ENCODE measurements at places on chromosomes 1 and 21.

GRCh38 chr1:207965392-207966387 is 54.8 kb upstream of the CD34 start:
- no peak for DNase-seq

GRCh38 chr1:8255712-8256111 is 62.2 kb upstream of the SLC45A1 start:
- no peak for DNase-seq

GRCh38 chr1:221394011-221394544 is 347.8 kb downstream of the DUSP10 start:
- DNase-seq, result no peak

DNA sequence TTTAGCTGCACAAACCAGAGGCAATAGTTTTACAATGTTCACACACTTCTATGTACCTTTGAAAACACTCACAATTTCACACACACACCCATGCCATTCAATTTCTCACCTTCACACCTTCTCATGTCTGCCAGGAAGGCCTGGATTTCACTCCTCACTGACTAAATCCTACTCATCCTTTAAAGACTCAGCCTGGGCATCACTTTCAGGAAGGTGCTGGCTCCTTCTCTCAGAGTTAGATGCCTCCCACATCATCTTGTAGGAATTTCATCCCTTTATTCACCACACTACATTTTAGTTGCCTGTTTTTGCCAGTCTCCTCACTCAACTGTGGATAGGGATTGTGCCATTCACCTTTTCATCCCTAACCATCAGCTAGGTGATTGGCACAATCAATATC is 2.3 kb downstream of the IL20 start:
- no peak for DNase-seq

DNA sequence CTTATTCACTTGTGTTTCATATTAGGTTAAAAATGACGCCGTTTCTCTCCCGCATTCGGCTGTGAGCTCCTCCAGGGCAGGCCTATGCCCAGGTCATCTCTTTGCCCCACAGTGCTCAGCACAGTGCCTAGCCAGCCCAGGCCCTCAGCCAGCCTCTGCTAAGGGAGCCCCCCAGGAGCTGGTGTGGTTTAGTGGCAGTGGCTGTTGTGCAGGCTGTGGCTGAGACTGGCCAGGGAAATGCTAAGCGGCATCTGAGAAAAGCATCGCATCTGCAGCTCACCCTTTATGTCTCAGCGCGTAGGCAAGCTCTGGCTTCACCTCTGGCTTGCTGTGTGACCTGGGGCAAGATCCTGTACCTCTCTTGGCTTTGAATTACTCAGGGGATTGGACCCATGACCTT is 275.1 kb downstream of the TRABD2B start:
- DNase-seq, result no peak

DNA sequence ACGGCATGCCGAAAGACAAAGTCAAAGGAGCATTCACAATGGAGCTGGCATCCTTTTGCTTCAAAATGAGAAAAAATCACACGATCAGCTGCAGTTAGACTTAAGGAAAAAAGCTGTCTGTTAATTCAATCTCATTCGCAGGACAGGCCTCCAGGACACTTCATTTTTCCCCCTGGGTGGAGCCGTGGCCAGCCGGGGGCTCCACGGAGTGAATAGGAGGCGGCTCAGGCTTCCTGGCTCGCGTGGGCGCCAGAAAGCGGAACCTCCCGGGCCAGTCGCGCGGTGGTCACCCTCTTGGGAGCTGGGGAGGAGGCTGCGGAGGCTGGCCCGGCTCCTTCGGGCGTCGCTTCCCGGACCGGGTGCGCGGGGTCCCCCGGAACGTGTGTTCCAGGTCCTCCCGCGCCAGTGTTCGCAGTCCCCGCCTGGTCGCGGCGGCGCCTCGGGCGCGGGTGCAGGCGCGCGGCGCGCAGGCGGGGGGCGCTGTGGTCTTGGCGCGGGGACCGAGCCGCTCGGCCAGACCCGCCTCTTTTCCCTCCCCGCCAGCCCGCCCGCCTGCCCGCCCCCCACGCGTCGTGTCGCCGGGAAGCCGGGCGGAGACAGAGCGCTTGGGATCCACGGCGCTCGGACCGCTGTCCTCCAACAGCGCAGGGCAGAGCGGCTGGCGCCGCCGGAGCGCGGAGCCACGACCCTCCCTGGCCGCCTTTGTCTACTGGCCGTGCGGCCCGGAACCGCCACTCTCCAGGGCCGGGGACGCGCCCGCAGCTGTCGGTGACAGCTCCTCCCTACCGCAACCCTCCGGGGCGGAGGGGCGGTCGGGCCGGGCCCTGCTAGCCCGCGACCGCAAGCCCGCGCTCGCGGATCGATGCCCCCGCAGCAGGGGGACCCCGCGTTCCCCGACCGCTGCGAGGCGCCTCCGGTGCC is at the start of gene RHOU:
Gene RHOU, plus strand, starts transcription at position 599 of the 921 bp plus-strand sequence. Its CDS starts 264 bp downstream, at position 863.
- DNase-seq, result peak; percentile 42

DNA sequence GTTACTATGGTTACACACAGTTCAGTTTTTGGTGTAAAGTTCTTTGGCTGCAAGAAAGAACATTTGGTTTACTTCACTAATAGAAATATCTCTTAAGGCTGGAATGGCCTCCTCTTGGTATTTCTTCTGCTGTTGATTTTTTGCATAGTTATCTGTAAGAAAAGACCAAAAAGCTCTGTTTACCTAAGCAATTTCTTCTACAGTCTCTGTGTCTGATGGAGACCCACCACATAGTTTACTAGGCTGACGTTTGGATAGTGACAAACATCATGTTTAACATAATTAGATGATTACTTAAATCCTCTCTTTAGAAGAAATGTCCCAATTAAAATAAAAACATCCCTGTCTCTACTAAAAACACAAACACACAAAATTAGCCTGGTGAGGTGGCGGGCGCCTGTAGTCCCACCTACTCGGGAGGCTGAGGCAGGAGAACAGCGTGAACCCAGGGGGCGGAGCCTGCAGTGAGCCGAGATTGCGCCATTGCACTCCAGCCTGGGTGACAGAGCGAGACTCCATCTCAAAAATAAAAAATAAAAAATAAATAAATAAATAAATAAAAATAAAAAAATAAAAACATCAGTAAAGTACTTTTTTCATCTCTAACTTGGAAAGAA is 7.2 kb downstream of the PIGP start:
- no peak for DNase-seq

GRCh38 chr1:47449822-47450552 is 12.1 kb downstream of the FOXD2 start:
- no peak for DNase-seq

GRCh38 chr1:154492115-154492514 is 9.9 kb upstream of the TDRD10 start:
- no peak for DNase-seq

DNA sequence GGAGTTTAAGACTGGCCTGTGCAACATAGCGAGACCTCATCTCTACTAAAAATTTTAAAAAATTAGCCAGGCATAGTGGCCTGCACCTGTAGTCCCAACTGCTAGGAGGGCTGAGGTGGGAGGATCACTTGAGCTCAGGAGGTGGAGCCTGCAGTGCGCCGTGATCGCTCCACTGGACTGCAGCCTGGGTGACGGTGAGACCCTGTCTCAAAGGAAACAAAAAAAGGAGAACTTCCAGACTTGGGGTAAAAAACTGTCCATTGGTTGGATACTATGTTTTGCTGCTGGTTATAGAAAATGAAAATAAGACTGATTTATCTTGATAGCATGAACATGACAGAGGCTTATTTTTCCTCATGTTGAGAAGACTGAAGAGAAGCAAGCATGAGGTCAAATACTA is 79.4 kb downstream of the WDR4 start:
- DNase-seq, result no peak

DNA sequence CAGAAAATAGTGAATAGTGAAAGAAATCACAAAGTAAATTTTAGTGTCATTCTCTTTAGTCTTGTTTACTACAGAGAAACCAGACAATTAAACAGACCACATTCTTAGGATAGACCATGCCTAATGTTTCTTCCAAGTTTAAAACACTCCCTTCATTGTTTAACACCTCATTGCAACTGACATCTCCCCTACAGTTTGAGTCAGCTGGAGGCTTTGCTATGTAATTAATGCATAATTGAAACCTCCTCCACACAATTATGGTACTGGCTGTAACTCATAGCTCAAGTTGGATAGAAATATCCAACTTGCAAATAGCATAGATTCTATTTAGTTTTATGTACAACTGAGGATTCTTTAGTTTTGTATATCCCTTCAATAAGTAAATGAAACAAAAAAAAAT is 35.2 kb upstream of the B3GALT2 start:
- DNase-seq, result no peak

DNA sequence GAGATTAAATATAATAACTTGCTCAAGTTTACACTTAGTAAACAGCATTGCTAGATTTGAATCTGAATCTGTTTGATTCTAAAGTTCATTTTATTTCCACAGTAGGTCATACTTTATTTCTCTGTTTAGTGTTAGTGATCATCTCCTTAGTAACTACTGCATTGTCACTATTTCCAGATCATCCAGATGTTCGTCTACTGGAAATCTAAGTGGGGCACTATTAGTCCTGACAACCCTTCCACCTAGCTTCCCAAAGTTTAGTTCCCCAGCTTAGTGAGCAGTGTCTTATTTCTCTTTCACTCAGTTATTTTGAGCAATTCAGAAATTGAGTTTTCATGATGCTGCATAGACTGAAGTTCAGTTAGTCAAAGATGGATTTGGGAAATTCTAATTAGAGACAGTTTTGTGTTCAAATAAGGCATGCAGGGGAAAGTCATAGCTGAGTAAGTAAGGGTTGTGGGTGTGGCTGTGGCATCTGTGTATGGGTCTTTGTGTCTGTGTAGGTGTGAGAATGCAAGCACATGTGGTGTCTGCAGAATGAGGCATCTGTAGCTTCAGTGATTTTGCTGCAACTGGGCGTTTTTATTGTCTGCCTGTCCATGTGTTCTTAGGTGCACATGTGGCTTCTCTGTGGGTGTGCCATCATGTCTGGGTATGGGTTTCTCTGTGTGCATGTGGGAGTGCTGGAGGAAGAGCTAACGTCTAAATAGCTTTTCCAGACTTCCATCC is 107.3 kb downstream of the NTMT2 start:
- DNase-seq, result no peak

- no peak for DNase-seq
These were observed 117.2 kb upstream of the FGGY start for GRCh38 chr1:59179673-59180072.

GRCh38 chr1:111987502-111987901 is 2.0 kb downstream of the KCND3 start:
- no peak for DNase-seq

DNA sequence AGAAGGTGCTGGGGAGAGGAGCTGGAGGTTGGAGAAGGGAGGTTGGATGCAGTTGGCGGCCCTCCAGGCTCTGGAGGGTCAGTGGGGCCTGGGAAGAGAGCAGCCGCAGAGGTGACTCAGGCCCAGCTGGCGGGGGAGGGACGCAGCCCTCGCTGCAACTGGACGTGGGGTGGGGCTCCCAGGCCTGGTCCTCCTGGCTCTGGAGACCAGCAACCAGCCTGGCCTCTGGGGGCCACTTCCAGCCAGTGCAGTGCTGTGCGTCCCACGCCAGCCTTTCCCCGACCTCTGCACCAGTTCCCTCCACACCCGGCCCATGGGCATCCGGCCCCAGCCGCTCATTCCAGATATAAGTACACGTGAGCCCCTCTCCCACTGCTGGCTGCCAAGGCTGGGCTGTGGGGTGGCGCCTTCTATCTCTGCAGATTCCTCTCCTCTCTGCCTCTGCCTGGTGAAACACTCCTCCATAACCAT is 38.0 kb upstream of the COL18A1 start:
- DNase-seq, result no peak

- DNase-seq, result no peak
These were observed 56.3 kb downstream of the PRPF38A start for GRCh38 chr1:52460694-52461093.

- DNase-seq, result no peak
These were observed 33.6 kb downstream of the COL18A1 start for GRCh38 chr21:45438391-45439145.

DNA sequence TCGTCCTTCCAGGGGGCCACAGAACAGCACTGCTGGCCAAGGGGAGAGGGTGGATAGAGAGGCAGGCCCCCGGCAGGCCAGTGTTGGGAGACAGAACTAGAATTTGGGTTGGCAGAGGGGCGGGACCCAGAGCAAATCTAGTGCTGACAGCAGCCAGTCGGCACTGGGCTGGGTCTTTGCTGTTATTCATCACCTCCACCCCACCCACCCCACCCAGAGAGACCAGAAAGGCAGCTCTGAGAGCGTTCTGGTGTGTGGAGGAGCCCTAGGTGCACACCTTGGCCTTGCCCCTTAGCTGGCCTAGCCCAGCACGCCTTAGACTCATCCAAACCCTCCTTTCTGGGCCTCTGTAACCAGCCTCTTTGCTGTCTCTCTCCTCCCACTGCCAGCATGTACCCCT is 6.4 kb upstream of the PKP1 start:
- no peak for DNase-seq

DNA sequence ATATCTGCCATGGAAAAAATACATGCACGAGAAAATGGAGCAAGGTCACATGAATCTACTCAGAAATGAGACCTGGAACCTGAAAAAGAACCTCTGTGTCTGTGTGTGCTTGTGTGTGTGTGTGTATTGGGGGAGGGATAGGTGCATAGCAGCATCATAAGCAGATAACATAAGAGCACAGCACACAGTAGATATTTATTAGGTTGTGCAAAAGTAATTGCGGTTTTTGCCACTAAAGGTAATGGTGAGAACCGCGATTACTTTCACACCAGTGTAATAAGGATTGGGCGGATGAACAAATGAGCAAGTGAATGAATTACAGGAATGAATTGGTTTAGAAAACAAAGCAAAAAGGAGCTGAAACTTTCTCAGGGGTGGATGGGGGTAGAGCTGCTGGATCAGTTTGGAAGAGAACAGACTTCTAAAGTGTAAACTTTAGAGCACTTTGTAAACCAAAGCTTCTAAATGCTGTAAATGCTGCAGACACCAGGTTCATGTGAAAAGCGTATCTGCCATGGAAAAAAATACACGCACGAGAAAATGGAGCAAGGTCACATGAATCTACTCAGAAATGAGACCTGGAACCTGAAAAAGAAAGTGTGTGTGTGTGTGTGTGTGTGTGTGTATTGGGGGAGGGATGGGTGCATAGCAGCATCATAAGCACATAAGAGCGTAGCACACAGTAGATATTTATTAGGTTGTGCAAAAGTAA is 156.9 kb downstream of the TOMM20 start:
- no peak for DNase-seq

GRCh38 chr1:93036672-93037071 is 42.4 kb upstream of the MTF2 start:
- no peak for DNase-seq

- DNase-seq, result no peak
These were observed 74.9 kb downstream of the FASLG start for GRCh38 chr1:172733815-172734214.

GRCh38 chr1:231972111-231972445 is 345.5 kb downstream of the DISC1 start:
- DNase-seq, result no peak

GRCh38 chr21:42840411-42841155 is 38.8 kb downstream of the WDR4 start:
- no peak for DNase-seq

- DNase-seq, result no peak
These were observed 477.5 kb upstream of the DAB1 start for GRCh38 chr1:57901208-57901919.

DNA sequence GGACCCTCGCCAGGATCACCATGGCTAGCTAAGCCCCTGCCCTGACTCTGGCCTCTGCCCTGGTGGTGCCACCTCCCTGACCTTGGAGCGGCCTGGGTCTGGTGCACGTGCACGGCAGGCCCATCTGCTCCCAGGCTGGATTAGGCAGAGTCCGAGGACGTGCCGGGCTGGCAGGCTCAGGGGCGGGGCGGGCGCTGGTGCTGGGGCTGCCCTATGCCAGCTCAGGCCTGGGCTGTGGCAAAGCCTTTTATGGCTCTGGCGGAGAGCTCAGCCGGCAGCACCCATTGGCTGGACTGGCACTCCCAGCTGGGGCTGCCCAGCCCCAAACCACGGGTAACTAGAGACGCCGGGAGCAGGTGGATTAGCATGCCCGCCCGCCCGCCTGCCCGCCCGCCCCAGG is 17.1 kb upstream of the EDN2 start:
- DNase-seq, result no peak

Data from T-helper 22 cell (primary cell).